ENCODE measurements at places on chromosomes 7 and 10.

- DNase-seq: no peak
Observed at GRCh38 chr7:1391449-1391848, 67.8 kb downstream of the MICALL2 start.

DNA sequence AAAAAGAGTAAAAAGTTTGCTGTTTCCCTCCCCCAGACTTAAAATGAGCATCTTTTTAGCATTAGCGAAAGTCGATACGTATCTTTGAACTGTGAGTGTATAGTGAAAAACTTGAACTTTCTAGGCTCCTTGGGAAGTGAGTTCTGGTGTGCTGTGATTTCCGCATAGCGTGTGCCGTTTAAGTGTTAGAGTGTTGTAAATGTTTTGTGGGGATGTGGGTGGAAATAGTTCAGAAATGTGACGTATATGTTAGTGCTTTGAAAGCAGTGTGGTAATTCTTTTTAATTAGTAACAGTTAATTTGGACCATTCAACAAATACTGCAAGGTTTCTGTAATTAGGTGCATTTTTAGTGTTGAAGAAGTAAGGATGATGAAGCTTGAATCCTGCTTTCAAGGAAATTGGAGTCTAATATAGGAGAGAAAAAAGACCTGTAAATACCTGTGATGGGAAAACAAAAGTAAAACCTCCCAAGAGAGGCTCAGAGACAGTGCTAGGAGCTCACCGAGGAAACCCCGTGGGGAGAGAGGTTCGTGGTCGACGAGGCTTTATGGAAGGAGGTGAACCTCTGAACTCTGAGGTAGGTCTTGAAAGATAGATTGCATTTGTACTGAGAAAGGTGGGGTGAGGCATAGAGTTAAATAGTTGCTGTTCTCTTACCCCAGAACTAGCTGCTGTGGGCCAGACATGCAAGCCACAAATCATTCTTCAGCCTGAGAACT, 40.8 kb downstream of the RBM33 start:
- no peak for DNase-seq

- no peak for DNase-seq
Observed at GRCh38 chr10:126433351-126433750, 45.1 kb upstream of the ADAM12 start.

DNA sequence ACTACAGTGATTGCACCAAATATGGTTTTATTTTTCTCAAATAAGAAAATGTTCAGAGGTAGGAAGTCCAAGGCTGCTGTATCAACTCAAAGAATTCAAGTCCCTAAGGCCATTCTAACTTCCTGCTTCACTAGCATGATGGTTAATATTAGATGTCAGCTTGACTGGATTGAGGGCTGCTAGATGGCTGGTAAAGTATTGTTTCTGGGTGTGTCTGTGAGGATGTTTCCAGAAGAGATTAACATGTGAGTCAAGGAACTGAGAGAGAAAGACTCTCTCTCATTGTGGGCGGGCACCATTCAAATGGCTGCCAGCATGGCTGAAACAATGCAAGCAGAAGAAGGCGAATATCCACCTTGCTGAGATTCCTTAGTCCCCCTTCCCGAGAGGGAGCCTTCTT, 77.4 kb upstream of the NRBF2 start:
- no peak for DNase-seq

DNA sequence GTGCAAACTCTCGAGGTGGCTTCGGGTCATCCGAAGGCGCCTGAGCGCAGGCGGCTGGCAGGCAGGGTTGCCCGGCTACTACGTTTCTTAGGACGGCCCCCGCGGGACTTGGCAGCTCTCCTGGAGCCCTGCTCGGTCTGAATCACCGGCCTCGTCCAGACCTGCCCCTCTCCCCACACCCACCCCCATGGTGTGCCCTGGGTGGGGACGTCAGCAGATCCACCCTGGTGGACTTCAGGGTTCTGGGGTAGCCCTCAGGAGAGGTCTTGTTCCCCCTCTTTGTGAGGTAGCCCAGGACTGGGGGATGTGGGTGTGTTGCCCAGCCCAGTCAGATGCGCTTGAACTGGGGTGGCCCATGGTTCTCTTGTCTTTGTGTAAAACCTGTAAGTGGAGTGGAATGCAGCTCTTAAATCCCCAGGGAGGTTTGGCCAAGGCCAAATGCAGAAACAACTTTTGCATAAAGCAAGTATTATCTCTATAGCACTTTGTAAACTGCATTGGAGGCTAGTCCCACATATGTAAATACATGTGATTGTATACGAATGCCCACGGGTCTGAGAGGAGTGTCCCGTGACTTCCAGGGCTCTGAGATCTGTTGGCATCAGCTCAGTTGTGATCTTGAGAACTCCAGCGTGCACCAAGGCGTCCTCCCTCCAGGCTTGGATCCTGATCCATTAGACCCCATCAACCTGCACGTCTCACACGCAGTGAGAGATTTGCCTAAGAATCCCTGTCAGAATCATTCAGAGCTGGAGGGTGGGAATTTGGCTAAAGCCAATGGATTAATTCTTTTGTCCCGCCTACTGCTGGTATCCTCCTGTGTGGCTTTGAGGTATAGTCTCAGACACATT, 1.8 kb downstream of the PFKFB3 start:
- DNase-seq: no peak
